ENCODE measurements at places on chromosomes 3 and 15.

- no peak for DNase-seq
These were observed 10.9 kb downstream of the LRRFIP2 start for GRCh38 chr3:37163262-37164015.

DNA sequence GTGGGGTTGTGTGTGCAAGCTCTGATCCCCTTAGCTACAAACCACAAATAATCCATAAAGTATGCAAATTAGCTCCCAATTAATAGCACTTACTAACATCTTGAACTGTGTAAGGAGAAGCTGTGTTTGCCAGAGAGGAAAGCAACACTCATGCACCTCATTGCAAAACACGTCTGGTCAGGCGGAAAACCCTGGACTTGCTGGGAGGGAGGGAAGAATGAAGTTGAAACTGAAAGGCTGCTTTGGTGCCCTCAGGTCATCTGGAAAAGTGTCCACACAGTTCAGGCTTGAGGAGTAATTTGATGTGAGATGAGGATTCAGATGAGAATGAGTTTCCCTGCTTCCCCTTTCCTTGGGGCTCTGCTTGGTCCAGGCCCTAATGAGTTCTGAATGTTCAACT, 185.5 kb upstream of the ANKRD28 start:
- DNase-seq: no peak

DNA sequence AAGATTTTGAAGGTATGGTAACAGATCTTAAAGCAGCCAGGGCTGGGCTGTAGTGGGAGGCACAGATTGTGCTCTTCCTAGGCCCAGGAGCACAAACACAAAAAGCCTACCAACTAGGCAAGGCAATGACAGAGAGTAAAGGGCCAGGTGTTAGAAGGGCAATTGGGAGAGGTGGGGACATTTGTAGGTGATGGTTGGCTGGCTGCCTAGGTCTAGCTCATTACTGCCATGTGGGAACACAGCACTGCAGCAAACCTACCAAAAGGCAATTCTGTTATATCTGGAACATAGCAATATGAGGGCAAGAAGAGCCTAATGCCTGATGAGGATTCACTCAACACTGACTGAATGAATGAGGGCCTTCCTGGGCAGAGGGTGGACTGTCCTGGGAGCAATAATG, 30.4 kb downstream of the ARHGEF3 start:
- no peak for DNase-seq

- no peak for DNase-seq
These were observed 1.3 kb downstream of the CD47 start for GRCh38 chr3:108089579-108089978.

DNA sequence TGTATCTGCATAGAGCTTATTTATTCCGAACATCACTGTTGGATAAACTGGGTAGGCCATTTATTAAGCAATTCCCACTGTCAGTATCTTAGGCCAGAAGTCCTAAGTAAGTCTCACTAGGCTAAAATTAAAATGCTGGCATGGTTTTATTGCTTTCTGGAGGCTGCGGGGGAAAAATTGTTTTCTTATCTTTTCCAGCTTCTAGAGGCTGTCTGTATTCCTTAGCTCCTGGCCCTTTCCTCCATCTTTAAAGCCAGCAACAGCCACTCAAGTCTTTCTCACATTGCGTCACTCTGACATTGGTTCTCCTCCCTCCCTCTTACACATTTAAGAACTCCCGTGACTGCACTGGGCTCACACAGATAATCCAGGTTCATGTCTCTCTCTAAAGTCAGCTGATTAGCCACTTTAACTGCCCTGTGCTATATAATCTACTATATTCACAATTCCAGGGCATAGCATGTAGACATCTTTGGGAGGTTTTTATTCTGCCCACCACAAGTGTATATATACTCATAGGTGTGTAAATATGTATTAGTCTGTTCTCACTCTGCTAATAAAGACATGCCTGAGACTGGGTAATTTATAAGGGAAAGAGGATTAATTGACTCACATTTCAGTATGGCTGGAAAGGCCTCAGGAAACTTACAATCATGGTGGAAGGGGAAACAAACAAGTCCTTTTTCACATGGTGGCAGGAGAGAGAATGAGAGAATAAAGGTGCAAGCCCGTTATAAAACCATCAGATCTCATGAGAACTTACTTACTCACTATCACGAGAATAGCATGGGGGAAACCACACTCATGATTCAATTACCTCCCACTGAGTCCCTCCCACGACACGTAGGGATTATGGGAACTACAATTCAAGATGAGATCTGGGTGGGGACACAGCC, 113.5 kb upstream of the SLC7A14 start:
- no peak for DNase-seq

GRCh38 chr15:40637221-40637745, 43.2 kb downstream of the KNL1 start:
- DNase-seq: no peak

DNA sequence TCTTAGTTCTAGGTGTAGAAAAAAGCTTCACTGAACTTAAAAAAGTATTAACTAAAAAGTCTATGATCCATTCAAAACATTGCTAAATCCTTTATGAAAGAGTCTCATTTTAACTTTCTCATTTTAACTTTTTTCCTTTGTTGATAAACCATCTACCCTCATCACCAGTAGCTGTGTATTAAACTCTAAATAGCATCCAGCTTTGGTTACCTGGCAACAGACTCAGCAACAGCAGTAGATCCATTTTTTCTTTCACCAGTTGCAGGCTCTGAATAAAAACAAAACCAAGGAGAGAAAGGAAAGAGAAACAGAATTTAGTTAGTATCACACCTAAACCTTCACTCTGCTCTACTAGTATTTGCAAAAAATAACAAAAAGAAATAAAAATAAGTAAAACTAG, 51.6 kb downstream of the TP53BP1 start:
- DNase-seq: peak; percentile 44

GRCh38 chr3:182644790-182645433, 148.4 kb upstream of the ATP11B start:
- DNase-seq: no peak

GRCh38 chr15:68252925-68253534, 23.5 kb upstream of the CLN6 start:
- DNase-seq: peak; percentile 74

DNA sequence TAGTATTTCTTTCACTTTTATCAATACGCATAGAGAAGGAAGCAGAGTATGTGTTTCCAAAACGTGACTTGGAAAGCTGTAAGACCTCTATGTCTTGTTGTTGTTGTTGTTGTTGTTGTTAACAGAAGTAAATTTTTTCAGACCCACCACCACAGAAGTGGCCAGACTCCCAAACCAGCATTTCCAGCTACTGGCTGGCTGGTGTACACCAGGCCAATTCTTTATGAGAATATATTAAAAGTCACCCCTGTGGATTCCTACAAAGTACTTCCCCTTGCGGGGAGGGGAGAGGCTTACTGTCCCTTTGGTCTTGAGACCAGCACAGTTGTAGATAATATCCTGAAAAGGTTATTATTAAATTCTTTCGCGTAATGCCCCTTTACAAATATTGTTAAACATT, 1.6 kb upstream of the FOXP1 start:
- no peak for DNase-seq

DNA sequence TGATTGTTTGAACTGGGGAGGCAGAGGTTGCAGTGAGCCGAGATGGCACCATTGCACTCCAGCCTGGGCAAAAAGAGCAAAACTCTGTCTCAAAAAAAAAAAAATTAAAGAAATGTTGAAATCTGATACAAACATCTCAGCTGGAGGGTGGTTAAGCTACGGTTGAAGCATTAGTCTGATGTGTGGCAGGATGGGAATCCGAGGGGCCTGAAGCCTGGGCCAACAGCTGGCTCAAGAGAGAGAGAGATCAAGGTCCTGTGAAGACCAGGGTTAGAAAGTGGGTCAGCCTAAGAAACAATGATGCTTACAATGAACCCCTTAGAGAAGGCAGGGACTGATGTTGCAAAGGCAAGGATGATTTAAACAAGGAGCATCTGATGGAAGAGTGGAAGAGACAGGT, 69.8 kb downstream of the CD200R1L start:
- no peak for DNase-seq

- DNase-seq: peak; percentile 82
These were observed 42.5 kb downstream of the CMTM6 start for GRCh38 chr3:32460031-32460749.

DNA sequence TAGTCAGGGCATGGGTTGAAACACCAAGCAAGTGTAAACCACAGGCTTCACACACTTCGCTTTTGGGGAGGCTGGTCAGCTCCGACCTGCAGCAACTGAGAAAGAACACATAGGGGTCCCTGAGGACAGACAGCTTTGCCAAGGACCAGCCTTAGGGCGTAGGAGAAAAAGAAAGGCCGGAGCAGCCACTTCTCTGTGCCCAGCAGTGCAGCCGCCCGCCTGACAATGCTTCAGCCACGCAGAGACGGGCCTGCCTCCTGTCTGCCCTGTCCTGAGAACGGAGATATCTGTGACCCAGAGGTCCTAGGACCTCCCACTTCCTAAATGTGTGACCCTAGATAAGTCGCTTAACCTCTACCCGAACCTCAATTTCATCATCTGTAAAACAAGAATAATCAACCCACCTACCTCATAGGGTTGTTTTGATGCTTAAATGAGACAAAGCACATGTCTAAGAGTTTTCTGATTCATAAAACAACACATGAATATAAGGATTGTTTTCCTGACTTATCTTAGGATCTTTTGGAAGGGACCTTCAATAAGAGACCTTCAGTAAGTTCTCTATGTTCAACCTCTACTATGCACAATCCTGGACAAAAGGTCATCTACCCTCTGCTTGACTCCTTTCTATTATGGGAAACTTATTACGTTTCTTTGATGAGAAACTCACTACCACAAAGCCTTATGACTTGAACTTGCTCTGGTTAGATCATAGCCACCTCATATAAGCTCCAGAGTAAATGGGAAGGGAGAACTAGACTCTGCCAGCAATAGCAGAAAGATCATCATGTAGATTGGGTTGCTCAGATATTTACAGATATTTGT, 32.9 kb upstream of the RFTN1 start:
- DNase-seq: peak; percentile 51

DNA sequence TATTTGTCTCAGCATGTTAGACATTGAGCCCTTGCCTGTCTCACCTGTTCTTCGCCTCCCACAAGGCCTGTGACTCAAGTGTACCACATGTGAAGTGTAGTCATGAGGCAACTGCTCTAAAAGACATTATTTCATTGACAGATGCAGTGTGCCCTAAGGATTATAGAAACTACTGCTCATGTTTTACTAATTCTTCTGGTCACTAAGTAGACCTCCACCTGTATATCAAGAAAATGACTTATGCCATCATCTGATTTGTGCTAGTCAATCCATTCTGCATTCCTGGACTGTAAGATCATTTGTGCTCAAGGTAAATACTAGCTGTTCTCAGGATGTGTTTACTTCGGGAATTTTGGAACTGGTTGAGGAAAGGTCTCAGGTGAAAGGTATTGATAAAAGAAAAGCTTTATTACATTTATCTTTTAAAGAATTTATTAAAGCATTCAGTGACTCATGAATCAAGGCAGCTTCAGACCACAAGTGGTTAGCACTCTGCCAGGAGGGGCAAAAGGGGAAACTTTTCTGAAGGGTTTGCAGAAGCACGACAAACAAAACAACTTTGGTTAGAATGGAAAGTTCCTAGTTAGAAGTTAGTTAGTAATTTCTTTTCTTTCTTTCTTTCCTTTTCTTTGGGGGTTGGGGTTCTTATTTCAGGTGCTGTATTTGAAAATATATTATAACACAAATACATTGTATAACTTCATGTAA, 465.3 kb upstream of the CBLB start:
- peak; percentile 12 for DNase-seq

DNA sequence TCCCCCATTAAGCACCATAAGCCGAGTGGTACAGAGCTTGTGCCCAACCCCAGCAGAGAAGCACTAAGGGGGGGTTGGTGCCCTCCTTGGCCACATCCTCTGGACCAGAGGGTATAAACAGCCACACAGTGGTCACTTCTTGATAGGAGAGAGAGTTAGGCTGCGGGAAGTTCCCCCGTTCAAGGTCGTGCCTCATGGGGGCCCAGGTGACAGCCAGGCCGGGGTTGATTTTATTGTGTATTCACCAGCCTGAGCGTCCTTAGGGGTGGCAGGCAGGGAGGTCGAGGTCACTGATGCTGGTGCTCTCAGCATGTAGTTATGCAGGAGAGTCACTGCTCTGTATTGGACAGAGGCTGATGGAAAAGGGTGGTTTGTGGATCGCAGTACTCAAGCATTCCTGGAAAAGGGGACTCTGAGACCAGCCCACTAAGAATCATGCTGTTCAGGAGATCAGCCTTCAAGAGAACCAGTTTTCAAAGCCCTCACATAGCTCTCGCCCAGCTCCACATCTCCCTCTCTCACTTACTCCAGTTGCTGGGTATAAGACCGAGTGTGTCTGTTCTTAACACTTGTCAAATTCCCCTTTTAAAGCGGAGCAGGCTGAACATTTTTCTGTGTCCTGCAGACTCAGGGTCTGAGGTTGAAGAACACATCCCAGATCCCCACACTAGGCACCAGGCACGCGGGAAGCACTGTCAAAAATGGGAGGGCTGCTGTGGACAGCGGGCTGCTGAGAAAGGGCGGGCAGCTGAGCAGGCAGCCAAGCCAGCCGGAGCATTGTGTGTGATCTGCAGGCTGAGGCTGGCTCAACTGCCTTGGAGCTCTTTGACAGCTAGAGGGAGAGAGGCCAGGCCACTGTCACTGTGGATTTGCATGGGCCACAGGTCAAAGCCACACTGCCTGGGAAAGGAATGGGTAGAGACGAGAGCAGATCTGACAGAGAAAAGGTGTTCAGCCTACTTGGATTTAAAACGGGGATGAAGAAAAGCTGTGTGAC, 279.3 kb upstream of the LRRFIP2 start:
- DNase-seq: peak; percentile 44

DNA sequence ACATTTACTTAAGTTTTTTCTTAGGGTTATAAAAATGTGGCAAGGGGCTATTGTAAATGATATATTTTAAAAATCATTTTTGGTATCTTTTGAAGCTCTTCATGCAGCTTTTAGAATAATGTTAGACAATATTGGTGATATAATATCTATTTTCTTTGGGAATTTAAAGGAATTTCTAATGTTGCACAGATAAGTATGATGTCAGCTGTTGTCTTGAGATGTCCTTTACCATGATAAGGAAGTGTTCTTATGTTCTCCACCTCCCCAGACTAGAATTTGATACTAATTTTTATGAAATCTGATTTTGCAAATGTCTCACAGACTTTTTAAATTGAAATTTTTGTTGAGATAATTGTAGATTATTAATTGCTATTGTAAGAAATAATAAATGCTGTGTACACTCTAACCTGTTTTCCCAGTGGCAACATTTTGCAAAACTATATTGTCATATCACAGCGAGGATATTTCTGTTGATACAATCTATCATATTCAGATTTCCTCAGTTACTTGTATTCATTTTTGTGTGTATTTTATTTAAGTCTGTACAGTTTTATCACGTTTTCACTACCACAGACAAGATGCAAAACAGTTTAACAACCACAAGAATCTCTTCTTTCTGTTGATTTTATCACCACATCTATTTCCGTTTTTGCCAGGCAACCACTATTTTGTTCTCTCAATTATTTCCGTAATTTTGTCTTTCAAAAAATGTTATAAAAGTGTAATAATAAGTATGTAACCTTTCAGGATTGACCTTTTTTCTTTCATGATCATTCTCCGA, 55.4 kb downstream of the SPRED1 start:
- no peak for DNase-seq

- DNase-seq: peak; percentile 2
These were observed 115.5 kb downstream of the GADL1 start for GRCh38 chr3:30778933-30779332.
